CD4-positive, alpha-beta T cell treated with Interleukin-6 at 100 ng/mL for 8 hours (primary cell): ENCODE measurements at places on chromosomes 2 and 18.
A peak's percentile ranks its signal among the peaks of the same experiment; 100 is the strongest.

DNA sequence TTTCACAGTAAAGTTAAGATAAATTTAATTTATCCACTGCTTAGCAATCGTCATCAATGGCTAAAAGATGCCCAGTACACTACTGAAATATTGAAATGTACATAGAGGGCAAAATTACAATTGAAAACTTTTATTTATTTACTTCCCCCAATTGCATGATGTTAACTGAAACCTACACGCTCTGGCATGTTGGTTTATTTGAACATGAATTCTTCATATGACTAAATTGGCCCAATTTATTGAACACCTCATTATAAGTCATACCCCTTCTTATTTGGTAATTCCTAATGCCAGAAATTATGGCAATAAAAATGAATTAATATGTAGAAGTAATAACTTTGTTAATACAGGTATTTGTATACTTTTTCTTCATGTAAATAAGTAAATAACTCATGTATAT is 183.0 kb upstream of the ZC3H15 start:
- no peak for DNase-seq

DNA sequence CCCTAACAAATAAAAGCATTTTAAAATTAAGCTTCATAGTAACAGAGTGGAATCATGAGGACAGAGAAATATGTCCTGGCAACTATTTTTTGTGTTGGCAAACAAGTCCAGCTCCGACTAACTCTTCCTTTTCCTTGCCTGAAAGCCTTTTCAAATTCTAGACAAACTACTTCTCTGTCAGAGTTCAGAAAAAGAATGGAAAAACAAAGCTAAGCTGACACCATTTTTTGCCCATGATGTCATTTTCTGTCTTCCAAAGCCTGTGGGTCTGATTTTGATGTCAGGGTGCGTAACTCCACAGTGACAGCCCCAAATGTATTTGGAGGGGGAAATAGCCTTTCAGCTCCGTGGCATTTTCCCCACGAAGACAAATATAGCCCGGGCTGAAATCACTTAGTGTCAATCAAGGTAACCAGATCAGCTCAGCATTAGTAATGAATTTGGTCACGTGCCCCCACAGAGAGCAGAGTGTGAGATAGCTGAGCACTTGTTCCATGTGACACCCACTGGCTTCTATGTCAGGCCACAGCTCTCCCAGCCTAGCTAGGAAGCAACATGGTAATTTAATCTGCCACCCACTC is 233.0 kb upstream of the SIX2 start:
- no peak for DNase-seq

GRCh38 chr2:124683536-124684428 is 658.7 kb downstream of the CNTNAP5 start:
- no peak for DNase-seq

GRCh38 chr2:69923116-69923515 is 8.2 kb downstream of the MXD1 start:
- no peak for DNase-seq

GRCh38 chr2:24881623-24882022 is 38.4 kb downstream of the ADCY3 start:
- no peak for DNase-seq

GRCh38 chr2:149068225-149068995 is 29.9 kb downstream of the LYPD6B start:
- no peak for DNase-seq

GRCh38 chr2:185456517-185456916 is 282.1 kb upstream of the FSIP2 start:
- no peak for DNase-seq

GRCh38 chr18:26457611-26458353 is 90.6 kb downstream of the KCTD1 start:
- no peak for DNase-seq

DNA sequence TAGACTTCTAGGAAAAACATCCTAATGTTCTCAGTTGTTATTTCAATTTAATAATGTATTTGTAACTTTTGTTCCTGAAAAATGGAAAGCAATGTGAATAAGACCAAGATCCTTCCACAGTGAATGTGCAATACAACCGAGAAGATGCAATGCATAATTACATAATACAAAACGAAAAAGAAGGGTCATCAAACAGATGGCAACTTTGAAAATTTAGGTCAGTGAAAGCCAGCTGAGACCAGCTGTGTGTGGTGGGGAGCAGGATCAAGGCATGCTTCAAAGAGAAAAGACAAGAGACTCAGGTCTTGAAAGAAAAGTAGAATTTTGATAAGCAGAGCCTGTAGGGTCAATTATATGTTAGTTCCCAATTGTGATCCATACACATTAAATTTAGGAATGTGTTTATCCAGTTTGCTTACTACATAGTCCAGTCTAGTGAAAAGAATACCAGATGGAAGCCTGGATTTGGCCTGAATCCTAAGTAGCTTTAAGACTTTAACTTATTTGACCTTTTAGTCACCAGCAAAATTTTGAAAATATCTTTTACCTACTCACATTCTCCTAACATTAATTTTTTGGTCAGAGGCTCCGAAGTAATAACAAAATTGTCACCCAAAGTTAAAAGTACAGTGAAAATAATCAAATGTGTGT is 93.7 kb downstream of the COBLL1 start:
- no peak for DNase-seq

DNA sequence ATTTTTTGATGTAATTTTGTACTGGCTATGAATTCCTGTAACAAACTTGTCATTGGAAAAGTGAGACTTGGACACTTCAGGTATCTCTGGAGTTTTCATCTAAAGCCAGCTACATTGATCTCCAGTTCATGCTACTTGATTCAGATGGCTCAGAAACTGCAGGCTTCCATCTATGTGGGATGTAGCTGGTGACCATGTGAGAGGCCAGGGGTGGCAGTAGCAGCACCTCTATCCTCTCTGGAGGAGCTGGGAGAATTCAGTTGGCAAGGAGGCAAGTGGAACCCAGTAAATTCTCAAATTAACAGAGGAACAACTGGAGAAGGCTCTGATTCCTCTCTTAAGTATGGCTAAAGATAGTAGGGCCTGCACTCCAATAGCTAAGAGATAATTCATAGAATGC is 10.0 kb upstream of the SPTBN1 start:
- DNase-seq, result no peak

- no peak for DNase-seq
Measured at GRCh38 chr2:5942204-5942603, 250.0 kb downstream of the SOX11 start.

DNA sequence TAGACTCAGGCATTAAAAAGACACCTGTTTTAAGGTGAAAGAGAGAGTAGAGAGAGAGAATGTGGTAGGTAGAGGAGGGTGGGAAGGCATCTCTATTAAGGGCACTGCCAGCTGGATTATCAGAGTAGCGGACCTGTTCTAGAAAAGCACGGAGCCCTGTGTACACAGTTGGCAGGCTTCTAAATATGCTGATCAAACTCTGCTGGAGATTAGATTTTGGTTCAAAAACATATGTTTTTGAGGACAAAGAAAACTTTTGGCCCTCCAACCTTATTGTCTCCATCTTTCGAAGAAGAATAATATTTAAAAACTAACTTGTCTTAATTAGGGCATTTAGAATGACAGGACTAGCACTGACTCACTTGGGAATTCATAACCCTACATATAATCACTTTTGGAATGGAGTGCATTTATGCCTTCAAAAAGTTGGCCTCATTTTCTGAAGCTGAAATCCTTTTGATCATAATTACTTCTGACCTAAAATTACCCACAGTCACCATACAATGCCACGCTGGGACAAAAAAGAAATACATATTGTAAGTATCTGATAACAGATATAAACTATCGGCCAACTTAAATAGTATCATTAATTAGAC is 254.6 kb downstream of the MEIS1 start:
- no peak for DNase-seq

DNA sequence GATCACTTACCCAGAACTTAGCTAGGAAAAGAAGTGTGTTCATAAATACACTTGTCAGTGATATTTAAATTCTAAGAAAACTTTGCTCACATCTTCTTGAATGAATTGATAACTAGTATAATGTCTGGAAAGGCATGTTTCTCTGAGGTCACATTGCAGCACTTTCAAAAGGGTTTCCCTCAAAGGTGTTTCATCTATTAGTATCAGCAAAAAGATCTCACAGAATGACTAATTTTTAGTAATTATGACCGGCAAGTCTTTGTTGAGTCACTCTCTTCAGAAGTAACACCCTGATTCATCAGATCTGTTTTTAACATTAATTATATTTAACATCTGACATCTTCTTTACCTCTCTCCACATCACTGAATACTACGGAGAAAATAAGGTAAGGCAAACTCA is 222.3 kb downstream of the IKZF2 start:
- no peak for DNase-seq

DNA sequence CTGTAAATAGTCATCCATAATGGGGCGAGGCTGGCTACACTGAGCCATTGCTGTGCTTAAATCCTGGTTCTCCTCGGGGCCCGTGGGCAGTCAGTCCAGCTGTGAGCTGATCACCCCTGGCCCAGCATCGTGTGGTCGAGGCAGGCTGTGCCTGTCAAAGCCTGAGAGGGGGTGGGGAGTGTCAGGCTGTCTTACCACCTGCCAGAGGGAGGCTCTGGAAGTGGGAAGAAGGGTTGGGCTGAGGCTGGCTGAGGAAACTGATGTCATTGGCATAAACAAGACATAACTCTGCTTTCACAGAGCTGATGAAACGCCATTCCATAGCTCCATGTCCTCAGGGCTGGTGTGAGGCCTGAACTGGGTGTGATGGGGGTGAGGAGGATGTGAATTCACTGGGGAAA is 49.7 kb downstream of the KLHL29 start:
- no peak for DNase-seq

- DNase-seq, result no peak
Measured at GRCh38 chr2:236334122-236334876, 70.1 kb upstream of the ASB18 start.

- no peak for DNase-seq
Measured at GRCh38 chr2:22274661-22275060, 1110.3 kb upstream of the KLHL29 start.

DNA sequence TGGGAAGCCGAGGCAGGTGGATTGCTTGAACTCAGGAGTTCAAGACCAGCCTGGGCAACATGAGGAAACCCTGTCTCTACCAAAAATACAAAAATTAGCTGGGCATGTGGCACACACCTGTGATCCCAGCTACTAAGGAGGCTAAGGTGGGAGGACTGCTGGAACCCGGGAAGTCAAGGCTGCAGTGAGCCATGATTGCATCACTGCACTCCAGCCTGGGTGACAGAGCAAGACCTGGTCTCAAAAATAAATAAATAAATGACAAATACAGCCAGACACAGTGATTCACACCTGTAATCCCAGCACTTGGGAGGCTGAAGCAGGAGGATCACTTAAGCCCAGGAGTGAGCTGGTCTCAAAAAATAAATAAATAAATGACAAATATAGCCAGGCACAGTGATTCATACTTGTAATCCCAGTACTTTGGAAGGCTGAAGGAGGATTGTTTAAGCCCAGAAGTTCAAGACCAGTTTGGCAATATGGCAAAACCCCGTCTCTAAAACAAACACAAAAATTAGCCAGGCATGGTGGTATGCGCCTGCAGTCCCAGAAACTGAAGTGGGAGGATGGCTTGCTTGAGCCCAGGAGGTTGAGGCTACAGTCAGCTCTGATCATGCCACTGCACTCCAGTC is 6.2 kb downstream of the KANSL3 start:
- no peak for DNase-seq

- DNase-seq, result no peak
Measured at GRCh38 chr2:46521215-46521683, 41.9 kb downstream of the TMEM247 start.

DNA sequence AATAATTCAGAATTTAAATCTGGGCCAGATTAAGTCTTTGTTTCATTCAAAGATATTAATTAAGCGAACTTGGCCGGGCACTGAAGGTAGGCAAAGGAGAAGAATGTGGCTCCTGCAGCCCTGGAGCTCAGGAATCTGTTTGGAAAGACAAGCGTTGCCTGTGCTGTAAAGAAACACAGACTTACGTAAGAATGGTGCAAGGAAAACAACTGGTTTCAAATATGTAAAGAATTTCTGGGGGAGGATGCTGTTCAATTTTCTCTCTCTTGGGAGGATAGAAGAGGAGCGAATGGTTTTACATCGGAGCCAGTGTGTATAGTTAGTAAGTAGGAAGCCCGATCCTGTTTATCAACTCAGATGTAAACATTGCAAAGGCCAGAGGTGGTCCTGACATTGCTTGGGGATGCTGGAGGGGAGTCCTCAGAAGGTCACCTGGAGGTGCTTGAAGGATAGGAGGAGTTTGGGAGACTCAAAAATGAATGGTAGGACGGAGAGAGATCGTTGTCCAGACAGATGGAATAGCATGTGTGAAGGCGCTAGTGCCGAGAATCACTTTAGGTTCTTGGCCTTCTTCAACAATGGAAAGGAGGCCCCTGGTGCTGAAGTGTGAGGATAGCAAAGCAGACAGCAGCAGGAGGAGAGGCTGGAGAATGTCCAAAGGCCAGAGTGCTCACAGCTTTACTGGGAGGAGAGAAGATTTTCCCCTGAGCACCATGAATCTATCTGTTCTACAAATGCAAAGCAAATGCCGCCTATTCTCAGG is 456.1 kb downstream of the LPIN1 start:
- no peak for DNase-seq

GRCh38 chr2:55033076-55033742 is 17.0 kb downstream of the RTN4 start:
- peak; percentile 14 for DNase-seq

- DNase-seq, result no peak
Measured at GRCh38 chr2:207051385-207051965, 112.2 kb downstream of the CPO start.

GRCh38 chr2:37671816-37672103 is 318 bp upstream of the CDC42EP3 start:
- DNase-seq, result no peak

DNA sequence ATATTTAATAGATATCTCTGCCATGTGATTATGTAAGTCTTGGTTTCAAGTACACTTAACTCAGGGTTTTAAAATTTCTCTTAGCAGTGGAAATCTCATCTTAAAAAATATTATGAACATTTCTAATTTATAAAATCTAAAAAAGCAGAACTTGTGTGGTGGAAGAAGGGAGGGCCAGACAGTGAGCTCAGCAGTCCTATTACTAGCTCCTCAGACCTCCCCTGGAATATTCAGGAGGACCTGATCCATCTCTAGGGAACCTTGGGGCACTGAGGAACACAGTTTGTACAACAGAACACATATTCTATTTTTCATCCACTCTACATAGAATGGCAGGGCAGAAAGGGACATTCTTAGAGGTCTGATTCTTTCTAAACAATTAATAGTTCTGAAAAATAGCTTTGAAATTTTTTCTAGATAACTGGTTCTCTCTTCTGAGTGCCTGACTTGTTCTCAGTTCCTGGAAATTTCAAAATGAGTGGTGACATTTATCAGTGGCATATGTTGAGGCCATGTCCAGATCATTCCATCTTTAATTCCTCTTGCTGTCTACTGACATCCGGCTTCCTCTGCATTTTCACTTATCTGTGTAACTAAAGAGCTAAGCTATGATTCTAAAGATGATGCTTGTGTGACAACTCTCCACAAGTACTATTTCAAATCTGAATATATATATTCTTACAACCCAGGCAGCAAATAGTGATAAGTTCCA is 8.2 kb upstream of the MAP4K4 start:
- no peak for DNase-seq

- DNase-seq, result no peak
Measured at GRCh38 chr2:72138011-72138881, 9.4 kb downstream of the CYP26B1 start.

- no peak for DNase-seq
Measured at GRCh38 chr18:79809482-79810192, 11.9 kb downstream of the KCNG2 start.

- DNase-seq, result no peak
Measured at GRCh38 chr2:36960005-36960675, 6.2 kb downstream of the STRN start.

- no peak for DNase-seq
Measured at GRCh38 chr2:151032741-151033191, 228.9 kb downstream of the RBM43 start.

- DNase-seq, result no peak
Measured at GRCh38 chr2:213086050-213086449, 65.4 kb downstream of the IKZF2 start.

GRCh38 chr18:44893966-44894365 is 213.3 kb downstream of the SETBP1 start:
- no peak for DNase-seq
